ENCODE measurements at places on chromosomes 3 and 15.
A peak's percentile ranks its signal among the peaks of the same experiment; 100 is the strongest.

- DNase-seq, result no peak
Observed at GRCh38 chr3:186169379-186169778, 60.5 kb upstream of the ETV5 start.

DNA sequence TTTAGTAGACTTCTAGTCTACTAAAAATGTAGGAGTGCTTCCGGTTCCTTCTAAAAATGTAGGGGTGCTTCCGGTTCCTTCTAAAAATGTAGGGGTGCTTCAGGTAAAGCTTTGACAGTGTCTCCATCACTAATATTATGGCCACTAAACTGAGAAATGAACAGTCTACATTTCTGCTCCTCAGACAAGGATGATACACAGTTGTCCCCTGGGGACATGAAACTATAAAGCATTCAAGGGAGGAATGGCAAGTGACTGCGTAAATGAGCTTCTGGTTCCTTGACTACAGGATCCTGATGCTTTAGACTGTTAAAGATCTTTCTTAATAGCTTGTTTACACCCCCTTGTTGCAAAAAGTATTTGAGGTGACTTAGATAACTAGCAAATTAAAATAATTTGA, 53.9 kb upstream of the SLC9A9 start:
- DNase-seq, result no peak

- DNase-seq, result no peak
Observed at GRCh38 chr3:146166826-146167225, 5.8 kb upstream of the PLOD2 start.

- DNase-seq, result peak; percentile 83
Observed at GRCh38 chr3:141303481-141304223, 64.7 kb upstream of the ZBTB38 start.

DNA sequence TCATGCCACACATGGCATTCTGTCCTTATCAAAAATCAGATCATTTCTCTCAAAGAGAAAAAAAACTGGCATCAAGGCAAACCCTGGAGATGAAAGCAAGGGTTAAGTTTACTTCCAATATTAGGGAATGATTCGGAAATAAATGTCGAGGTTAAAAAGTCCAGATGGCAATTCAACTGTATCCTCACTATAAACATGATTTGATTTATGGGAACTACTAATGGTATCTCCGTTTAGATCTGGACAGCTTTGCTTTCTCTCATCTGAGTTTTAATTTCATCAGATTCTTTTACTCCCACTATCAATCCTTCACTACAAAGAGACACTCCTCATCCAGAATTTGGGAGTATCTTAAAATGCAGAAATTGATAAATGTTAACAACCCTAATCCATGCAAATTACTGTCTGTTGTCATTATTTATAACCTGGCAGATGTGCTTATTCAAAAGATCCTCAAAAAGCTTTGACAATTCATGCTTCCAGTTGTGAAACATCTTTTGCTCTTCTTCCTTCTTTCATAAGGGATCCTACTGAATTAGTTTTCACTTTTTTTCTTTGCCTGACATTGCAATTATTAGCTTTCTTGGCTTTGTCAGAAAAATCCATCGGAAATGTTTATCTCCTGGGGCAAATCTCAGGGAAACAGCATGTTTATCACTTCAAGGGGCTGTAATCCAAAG, 903.2 kb downstream of the MCTP2 start:
- no peak for DNase-seq

GRCh38 chr3:52897130-52898122, at the start of gene STIMATE:
Gene STIMATE, minus strand, starts transcription at chr3:52897548. Its CDS starts 98 bp downstream, at chr3:52897450.
- DNase-seq, result peak; percentile 90

DNA sequence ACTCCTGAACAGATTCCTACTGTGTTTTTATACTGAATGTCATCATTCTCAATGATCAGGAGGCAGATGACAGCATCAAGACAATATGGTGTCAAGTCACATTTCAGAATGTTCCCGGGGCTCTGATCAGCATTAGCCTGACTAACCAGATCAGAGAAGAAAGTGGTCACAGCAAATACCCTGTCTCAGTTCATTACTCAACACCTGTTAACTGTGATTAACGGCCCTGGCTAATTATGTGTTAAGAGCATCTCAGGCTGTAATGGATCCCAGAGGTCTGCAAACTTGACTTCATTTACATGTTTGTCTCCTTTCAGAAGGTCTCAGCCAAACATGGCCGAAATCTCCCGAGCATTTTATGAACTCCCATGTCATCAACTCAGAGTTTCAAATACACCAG, 833.7 kb downstream of the FHIT start:
- DNase-seq, result no peak

GRCh38 chr3:145939431-145939830, 221.6 kb downstream of the PLOD2 start:
- no peak for DNase-seq

- no peak for DNase-seq
Observed at GRCh38 chr15:47398594-47398993, 318.7 kb upstream of the SEMA6D start.

DNA sequence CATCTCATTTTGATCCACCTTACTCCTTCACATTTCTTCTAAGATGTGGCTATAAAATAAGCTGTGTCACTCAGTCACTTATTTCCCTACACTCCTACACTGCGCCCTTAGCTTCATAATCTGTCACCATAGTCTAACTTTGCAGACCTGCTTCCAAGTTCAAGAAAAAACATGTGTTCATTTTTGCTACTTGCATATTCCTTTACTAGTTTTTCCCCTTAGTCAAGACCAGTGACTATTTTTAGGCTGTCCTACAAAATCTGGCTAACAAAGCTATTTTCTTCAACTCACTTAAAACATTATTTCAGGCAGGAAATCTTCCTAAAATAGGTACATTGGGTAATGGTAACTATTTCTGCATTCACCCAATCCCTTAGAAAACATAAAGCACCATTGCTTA, 272.5 kb downstream of the TBC1D5 start:
- no peak for DNase-seq

- DNase-seq, result no peak
Observed at GRCh38 chr3:117411971-117412370, 702.4 kb downstream of the TUSC7 start.

DNA sequence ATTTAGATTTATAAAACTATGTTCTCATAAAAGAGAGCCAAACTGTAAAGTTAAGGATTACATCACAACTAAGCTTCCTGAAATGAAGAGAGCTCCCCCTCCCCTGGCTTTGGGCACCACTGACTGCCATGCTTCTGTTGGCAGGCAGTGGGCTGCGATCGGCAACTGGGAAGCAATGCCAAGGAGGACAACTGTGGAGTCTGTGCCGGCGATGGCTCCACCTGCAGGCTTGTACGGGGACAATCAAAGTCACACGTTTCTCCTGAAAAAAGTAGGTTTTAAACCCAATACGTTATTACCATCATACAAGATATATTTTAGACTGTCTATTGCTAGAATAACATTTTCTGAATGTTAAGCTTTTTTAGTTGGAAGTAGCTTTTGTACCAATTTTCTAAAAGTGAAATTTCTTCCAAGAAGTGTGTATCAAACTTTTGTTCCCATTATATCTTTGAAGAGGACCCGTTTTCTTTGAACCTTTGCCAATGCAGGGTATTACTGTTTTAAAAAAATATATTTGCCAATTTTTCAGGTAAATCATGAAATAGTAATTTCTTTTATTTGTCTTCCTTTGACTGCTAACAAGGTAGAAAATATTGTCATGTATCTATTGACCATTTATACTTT, 184.1 kb downstream of the ADAMTSL3 start:
- no peak for DNase-seq

- no peak for DNase-seq
Observed at GRCh38 chr15:44222478-44222877, 27.4 kb upstream of the FRMD5 start.

DNA sequence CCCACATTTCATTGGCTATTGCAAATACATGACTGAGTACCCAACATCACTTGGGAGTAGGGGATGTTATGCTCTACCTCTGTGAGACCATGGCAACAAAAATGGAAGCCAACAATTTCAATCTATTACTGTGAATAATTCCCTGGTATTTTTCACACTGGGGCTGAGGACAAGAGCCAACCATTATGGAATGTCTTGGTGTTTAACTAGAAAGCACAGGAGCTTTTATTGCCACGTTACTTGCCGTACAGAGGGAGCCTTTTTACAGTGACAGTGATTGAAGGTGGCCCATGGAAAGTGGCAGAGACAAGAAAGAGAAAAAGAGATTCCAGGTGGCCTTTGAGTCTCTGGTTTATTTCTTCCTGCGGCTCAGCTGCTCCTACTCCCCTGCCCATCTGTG, 105.7 kb upstream of the TBC1D5 start:
- DNase-seq, result no peak

DNA sequence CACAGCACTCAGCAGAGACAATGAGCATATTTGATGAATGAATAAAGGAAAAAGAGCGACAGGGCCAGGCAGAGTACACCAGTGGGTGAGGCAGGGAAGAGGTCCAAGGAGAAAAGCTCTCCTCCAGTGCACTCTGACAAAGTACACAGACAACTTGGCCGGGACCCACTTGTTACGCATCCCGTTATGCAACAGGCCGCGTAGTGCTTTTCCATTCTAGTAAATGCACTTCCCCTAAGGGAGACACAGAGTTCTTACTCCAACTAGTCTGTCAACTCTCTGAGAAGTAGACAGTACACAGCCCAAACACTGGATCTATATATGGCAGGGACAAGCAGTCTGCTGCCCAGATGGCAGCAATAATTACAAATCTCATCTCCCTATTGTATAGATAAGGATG, 18.5 kb downstream of the LARP6 start:
- DNase-seq, result no peak

GRCh38 chr15:29403772-29404171, 134.2 kb upstream of the NSMCE3 start:
- DNase-seq, result no peak
